NCI-H1417 treated with DMSO at 0.1 percent for 48 hours (cell line): ENCODE measurements at places on chromosomes 5 and 9.

- DNase-seq = no peak
Observed at GRCh38 chr9:116320290-116320689, 166.7 kb downstream of the PAPPA start.

GRCh38 chr9:130634191-130634768, 30.1 kb upstream of the PRDM12 start:
- no peak for DNase-seq

GRCh38 chr5:1014781-1015221, 6.2 kb downstream of the NKD2 start:
- no peak for DNase-seq

DNA sequence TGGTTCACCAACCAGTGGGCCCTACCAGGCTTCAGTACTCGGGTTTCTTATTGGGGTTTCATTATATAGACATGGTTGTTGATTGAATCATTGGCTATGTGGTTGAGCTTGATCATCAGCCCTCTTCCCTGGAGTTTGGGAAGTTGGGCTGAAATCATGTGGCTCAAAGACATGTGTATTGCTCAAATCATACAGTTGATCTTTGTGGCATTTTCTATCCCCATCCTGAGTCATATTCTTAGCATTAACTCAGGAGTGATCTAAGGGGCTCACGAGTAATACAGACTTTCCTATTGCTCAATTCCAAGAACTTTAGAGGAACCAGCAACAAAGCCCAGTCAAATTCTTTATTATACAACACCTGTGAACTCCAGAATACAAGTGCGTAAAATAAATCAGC, 66.2 kb downstream of the SMC5 start:
- DNase-seq = no peak

GRCh38 chr5:149128023-149128875, 13.0 kb upstream of the ABLIM3 start:
- DNase-seq = no peak

- no peak for DNase-seq
Observed at GRCh38 chr9:133759146-133759900, 21.2 kb upstream of the SARDH start.

DNA sequence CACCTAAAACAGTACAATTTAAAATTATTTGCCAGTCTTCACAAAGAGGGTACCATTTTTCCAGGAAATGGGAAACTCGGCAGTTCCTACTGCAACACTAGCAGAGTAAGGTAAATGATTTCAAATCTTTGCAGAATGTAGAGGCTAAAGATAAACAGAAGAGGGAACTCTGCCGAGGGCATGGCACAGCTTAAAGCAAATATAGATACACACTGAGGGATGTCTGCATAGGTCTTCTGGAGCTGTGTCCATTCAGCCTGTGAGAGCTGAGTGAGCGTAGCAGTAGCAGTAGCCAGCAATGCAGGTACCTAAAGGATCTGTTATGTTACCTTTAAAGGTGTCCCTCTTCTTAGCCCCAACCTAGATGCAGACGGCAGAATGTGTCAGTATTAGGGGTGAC, 17.5 kb downstream of the CDKL3 start:
- no peak for DNase-seq

- DNase-seq = no peak
Observed at GRCh38 chr9:137748741-137749140, 128.8 kb upstream of the CACNA1B start.

DNA sequence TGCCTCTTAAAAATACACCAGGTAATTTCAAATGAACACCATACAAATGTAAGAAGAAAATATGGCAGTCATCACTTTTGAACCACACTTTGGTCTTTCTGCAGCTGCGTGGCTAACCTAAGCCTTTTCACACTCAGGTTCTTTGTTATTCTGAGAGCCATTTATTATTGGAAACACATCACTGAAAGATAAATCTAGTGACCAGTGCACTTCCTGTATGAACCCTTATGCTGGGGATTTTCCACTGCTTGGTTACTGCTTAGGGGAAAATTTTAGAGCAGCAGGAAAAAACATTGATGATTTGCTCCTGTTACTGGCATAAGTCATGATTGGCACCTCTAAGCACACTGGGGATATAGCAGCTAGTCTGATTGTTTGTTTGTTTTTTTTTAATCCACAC, 58.6 kb upstream of the RANBP3L start:
- no peak for DNase-seq

DNA sequence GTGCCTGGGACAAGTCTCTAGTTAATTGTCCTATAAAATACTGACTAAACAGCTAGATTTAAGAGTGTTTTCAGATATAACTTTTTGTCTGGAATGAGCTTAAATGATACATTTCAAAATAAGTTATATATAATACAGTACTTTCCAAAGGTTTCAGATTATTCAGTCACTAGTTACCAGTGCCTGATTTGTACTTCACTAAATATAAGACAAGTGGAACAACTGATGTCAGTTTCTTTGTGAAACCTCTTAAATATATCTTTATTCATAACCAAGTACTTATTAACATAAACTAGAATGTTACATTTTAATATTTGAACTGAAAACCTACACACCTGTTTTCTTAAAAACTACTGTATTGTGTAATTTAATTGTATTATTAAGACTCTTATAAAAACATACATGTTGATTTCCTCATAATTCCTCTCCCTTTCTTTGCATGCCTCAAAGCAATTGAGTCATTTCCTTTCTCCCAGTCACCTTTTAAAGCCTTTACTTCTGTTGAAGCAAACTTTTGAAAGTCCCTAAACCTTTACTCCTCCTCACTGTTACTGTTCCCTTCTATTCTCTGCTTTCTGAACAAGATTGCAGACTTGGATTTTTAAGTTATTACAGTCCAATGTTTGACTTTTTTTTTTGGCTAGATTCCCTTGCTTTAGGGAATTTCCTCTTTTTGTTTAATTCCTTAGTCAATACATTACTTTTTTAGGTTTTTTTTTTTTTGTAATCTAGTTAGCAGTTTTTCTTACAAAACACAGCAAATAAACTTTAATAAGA, 8.7 kb upstream of the SEMA6A start:
- no peak for DNase-seq

GRCh38 chr5:180825768-180826525, 23.3 kb upstream of the MGAT1 start:
- DNase-seq = no peak

DNA sequence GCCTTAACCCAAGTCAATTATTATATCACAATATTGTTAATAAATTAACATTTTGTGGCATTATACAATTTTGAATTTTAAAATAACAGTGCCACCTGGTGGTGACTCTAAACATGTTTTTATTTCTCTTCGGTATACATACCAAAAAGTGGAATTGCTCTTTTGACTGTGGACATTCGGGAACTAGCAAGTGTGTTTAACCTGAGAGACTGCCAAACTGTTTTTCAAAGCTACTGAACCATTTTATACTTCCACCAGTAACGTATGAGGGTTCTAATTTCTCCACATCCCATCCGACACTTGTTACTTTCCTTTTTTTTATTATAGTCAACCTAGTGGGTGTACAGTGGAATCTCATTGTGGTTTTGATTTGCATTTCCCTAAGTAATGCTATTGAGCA, 18.3 kb upstream of the HSDL2 start:
- no peak for DNase-seq
